ENCODE measurements at places on chromosomes 1 and 21.
A peak's percentile ranks its signal among the peaks of the same experiment; 100 is the strongest.

DNA sequence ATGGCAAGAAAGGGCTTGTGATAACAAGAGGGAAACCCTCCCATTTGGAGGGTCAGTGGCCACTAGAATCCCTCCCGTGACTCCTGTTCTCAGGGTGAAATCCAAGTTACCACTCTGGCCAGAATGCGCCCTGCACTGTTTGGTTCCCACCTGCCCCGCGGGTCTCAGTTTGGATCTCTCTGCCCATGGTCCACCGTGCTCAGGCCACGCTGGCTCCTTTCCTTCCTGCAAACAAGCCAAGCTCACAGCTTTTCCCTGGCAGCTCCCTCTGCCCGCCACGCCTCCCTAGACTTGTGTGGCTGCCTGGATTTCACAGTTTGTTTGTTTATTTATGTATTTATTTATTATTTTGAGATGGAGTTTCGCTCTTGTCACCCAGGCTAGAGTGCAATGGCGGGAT lies 179.5 kb upstream of the VAMP3 start:
- no peak for DNase-seq

DNA sequence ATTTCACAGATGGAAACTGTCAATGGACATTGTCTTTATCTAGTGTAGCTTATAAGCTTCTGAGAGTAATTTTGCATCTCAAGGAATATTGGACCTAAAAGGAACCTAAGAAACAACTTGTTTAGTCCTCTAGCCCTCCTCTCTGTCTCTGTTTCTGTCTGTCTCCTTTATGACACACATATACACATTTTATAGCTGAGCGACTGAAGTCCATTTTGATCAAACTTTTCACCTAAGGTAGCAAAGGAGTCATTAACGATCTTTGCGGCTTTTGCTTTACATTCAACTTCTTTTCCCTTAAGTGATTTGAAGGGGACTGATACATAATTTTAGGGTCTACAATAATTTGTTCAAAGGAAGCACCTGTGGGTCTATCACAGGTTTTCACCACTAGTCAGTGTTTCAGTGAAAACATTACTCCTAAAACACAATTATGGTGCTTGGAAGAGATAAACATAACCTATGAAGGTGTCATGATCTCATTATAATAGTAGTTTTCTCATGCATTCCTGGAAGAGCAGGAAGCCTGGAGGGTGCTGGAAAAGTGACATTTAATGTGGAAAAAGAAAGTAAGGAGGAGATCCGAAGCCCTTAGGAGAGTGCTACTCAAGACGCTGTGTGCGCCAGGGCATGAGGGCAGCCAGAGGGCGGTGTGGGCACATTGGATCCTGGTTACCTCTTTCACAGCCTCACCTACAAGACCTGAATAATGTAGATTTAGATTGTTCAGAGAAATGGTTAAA lies 248.6 kb downstream of the DNM3 start:
- DNase-seq: peak; percentile 8

DNA sequence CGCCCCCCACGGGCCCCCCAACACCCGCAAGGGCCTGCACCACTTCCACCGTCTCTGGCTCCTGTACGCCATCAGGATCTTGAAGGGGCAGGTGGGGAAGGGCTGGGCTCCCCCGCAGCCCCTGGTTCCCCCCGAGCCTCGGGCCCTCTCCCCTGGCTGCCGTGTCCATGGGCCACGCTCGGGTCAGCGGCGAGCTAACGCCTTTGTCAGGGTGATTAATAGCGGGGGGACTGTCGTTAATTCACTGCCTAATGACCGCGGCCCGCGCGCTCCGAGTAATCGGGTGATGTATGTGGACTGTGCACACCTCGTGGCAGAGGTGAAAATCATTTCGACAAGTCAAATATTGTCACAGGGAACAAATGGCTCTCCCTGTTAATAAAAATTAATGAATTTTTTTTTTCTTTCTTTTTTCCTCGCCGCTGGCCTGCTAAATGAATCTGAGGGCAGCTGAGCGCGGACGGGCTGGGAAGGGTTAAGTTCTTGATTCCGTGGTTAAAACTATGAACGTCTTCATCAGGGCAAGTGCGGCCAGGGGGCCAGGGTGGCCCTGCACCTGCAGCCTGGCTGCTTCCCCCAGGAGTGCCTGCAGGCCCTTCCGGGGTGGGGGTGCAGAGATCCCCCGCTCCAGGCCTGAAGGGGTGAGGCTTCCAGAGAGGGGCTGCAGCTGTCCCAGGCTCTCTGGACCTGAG lies 100.8 kb downstream of the PRDM16 start:
- no peak for DNase-seq

- DNase-seq: no peak
These were observed 105.0 kb downstream of the KIAA0319L start for GRCh38 chr1:35452106-35452774.

GRCh38 chr1:145701306-145701862 lies 5.8 kb downstream of the PDZK1 start:
- DNase-seq: no peak

DNA sequence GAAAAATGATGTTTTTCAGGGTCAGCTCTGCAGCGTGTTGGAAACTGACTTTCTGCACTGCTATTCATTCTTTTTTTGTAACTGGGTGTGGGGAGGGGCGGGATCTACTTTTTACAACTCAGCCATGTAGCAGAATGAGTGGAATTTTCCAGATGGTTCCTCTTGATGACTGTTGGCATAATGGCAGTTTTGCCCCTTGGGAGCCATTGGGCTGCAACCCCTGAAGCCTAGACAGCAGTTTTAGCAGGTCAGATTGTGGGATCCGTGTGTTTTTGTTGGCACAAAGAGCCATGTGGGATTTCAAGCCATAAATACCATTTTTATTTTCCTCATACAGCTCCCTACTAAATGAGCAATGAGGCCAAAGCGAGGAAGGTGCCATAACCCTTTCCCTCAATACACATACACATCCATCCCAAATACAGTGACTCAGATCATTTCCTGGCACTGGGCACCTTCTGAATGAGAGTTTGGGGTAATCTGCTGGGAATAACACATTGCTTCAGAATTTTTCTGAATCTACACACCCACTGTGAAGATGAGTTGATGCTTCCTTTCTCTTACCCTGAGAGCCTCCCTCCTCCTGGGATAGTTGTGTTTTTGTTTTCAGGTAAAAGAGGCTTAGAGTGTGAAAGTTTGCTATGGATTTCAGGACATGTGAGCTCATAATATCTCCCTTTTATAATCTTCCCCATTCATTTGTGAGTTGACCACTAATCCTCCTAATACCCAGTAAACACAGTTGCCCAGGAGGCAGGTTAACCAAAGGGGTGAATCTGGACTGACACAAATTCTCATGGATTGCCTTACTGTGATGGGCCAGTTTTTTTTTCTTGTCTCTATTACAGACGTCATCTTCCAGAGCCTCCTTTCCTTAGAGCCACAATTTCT lies 13.1 kb downstream of the S100A10 start:
- DNase-seq: no peak

DNA sequence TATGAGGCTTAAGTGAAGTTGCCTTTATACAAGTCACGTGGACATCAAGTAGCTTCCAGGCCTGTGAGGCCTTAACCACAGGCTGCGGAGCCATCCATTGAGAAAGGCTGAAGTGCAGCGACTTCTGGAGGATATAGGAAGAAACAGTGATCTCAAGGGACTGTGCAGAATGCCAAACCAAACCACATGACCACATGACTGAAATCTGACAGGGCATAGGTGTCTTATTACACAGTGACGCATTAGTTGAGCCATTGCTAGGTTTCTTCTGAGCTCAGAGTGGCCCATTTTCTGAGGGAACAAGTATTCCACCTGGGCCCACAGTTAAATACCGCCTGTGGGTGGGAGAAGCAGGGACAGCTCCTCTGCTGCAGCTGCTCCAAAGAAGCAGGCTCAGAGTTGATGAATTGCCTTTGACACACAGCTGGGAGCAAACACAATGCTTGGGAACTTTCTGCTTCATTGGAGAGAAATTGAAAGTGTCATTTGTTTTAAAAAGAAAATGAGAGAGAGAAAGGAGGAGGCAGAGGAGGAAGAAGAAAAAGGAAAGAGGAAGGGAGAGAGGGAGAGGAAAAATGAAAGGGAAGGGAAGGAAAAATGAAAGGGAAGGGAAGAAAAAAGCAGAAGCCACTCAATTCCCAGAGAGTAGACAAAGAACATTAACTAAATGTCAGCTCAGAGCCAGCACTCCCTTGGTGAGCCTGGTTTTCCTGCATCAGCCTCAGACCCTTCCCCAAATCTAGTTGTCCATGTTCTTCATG lies 94.4 kb downstream of the COLGALT2 start:
- DNase-seq: no peak

DNA sequence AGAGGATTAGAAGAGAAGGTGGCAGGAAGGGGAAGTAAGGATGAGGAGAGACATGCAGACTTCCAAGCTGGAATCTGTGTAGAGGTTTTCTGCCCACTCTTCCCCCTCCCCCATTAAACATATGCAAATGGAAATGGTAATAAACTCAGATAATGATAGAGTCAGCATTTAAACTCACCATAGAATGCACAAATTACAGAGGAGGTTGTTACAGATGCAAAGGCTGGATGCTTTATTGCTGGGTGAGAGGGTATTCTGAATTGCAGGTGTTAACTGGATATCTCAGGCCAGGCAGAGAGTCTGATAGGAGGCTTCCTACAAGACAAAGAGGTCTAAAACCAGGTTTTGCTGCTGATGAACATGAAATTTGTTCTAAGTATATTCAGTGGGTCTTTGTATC lies 372.5 kb downstream of the SEC16B start:
- no peak for DNase-seq

DNA sequence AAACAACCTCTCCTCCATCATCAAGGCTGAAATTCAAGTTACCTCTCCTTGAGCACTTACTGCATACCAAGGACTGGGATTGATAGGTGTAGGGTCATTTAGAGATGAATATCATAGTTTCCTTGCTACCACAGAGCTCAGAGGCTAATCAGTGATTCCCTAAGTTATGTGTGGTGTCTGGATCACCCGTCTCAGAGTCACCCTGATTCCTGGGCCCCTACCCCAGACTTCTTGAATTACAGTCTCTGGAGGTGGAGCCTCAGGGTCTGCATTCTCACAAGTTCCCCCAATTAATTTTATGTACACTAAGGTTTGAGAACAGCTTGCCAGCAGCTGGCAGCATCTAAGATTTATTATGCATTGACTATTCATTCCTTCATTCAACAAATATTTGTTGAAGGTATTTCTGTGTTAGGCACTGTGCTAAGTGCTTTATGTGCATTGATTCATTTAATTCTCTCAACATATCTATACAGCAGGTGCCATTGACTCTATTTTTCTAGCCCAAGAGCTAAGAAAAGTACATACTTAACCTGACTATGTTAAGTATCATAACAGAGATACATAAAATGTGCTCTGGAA lies 182.9 kb upstream of the FGGY start:
- no peak for DNase-seq

DNA sequence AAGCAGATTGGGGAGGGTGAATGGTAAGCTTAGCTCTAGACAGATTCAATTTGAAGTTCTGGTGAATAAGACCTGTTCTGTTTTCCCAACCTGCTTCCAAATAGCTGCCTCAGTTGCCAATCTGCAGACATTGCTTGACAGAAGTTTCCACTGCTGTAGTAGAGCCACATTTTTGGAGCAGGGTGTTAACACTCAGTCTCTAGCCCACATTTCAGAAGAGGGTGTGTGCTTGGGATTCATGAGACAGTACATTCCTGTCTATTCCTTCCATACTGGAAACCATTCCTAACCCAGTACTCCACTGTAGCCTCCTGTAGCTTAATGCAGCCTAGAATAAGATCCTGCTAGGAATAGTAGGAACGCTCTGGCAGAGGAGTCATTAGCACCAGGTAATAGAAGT lies 450.5 kb downstream of the NUF2 start:
- no peak for DNase-seq

- DNase-seq: no peak
These were observed 31.3 kb downstream of the FCRL5 start for GRCh38 chr1:157521056-157521455.

GRCh38 chr1:68174738-68175113 lies 57.6 kb downstream of the WLS start:
- DNase-seq: no peak

DNA sequence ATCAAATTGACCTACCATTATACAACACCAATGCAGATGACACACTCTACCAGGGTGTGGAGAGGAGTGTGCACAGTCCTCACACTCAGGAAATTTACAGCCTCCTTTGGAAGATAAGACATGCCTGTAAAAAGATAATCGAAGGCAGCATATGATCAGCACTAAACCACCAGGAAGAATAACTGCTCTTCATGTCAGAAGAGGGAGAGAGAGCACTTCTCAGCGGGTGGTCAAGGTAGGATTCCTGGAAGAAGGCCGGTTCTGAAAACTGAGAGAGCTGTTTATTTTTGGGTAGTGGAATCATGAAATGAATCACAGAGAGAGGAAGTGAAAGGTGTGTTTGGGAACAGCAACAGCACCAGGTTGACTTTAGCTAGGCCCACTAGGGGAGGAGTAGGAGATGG lies 14.0 kb upstream of the ZNF697 start:
- DNase-seq: no peak

GRCh38 chr1:1020415-1021009 lies 592 bp downstream of the AGRN start:
- no peak for DNase-seq

DNA sequence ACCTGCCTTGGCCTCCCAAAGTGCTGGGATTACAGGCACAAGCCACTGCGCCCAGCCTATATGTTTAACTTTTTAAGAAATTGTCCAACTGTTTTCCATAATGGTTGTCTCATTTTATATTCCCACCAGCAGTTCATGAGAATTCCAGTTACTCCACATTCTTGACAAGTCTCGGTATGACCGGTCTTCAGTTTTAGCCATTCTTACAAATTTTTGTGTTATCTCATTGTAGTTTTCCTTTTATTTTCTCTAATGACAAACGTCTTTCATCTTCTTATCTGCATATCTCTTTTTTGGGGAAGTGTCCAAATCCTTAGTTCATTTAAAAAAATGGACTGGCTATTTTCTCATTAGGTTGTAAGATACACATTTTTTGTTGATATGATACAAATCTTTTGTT lies 132.5 kb downstream of the HS2ST1 start:
- DNase-seq: no peak

DNA sequence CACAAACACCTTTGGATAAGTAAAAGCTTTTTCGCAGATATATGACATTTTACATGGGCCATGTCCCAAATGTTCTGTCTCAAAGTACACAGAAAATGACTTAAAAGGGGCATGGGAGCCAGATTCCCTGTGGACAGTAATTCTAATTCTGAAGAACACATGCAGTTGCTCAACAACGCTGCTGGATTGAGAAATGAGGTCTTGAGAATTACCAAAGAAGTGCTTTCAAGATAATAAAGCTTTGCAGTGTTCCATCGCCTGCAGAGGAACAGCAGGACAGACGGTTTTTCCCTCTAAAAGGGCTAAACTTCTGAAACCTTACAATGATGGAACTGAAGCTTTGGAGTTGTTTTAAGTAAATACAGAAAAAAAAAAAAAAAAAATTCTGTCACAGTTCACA lies 55.3 kb upstream of the HSPA13 start:
- DNase-seq: no peak

Measured in stimulated activated CD8-positive, alpha-beta memory T cell treated with anti-CD3 and anti-CD28 coated beads, Interleukin-7, amount 100 ng/mL, for 24 hours (primary cell).